ENCODE measurements at places on chromosomes 11 and 22. TPM values are rescaled to one million over a fixed set of nuclear protein-coding genes. Genes with fewer than 3 reads are reported as not detected.

The CTR9 gene
- total RNA-seq = 23.6 TPM

The MRGPRX3 gene
- not detected for total RNA-seq

The UCP3 gene
- total RNA-seq = 2.8 TPM

The MAJIN gene
- not detected for total RNA-seq

The KRTAP5-1 gene
- total RNA-seq = not detected

- DNase-seq = no peak
These were observed 16.6 kb downstream of the RTN4RL2 start for GRCh38 chr11:57476757-57477506.

- no peak for DNase-seq
These were observed 7.3 kb upstream of the NCF4 start for GRCh38 chr22:36853407-36854099.

DNA sequence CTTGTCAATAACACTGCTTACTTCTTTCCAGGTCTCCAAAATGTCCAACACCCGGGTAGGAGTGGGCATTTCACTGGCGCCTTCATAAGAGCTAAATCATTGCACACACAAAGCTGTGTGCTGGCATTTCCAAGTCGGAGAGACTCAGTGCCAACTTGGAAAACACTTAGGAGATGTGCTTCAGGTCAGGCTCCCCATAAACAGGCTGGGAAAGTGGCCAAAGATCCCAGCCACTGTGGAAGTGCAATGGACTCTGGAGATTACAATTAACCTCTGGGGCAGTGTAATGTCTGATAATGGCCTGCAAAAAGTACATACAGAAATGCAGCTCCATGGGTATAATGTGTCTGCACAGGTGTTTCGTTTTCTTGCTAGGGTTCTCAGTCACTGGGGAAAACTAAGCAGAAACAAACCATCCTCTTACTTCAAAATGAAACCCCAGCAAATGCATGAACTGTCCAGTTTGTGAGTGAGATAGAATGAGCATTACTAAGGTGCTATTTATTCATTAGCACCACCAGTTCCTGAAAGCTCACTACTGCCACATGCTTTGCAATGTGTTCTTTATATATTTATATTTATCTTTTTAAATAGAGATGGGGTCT, 79.0 kb downstream of the ABTB2 start:
- DNase-seq = no peak

DNA sequence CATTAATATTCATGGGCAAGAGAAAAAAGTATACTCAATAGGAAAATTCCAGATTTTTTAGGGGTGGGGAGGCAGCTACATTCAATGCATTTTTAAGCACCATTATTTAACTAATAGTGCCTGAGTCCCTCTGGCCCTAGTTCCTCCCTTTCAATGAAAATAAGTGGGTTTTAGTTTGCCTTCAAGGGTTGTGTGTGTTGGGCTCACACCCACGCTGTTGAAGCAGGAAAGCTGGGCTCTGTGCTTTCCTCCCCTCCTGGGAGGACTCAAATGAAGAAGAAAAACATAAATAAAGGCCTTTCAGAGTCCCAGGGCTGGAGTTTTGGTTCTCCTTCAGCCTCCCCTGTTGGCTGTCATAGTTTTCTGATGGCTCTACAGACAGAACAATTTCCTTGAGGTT, 366.2 kb downstream of the MIAT start:
- no peak for DNase-seq

GRCh38 chr22:44391481-44392445, 79.0 kb upstream of the SHISAL1 start:
- DNase-seq = no peak

DNA sequence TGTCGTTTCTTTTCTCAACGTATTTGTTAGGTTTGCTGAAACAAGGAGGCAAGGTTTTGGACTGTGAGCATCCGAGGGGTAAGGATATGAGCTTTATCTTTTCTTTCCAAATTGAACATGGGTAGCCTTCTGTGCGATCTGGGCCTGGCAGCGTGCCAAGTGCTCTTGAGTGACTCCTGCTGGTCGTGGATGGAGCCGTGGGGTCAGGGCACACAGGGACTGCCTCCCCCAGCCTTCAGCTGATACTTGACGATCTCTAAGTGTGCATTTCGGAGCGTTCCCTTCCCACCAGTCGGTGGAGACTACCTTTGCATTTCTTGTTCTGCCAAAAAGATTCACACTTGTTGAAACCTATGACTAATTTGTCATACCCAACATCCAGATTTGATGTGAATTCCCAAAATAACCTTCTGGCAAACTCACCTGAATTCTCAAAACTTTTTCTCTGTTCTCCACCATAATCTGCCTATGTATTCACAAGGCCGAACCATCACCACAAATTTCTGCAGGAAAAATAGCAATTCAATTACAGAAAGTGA, 40.1 kb upstream of the CLMP start:
- DNase-seq = peak; percentile 50

DNA sequence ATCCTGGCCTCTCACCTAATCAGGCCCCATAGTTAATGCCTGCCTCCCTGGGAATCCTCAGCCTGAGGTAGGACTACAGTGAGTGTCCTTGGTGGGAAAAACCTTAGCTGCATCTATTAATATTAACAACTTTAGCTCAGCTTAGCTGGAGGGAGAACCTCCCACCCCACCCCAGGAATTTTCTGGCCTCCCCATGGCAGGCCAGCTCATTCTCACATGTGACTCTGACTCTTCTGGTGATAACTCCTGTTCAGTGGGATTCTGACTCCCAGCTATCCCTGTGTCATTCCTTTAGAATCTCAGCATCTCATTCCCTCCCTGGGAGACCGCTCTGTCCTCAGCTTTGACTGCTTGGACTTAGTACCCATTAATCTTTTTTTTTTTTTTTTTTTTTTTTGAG, 14.5 kb downstream of the ART5 start:
- DNase-seq = no peak

Measured in omental fat pad (tissue), 4 donors.